ENCODE measurements at places on chromosomes 6 and 20. TPM values are rescaled to one million over a fixed set of nuclear protein-coding genes. Genes with fewer than 3 reads are reported as not detected.

Gene FOXA2
- 4.1 TPM for total RNA-seq

Gene ELOVL2
- 0.18 TPM for total RNA-seq

- DNase-seq, result no peak
Measured at GRCh38 chr6:33192671-33193602, 670 bp upstream of the COL11A2 start.

- DNase-seq, result no peak
Measured at GRCh38 chr6:162957062-162957461, 229.3 kb downstream of the PACRG start.

- DNase-seq, result no peak
Measured at GRCh38 chr20:953742-954141, 37.6 kb upstream of the ANGPT4 start.

GRCh38 chr20:38779247-38780097 lies 26.0 kb upstream of the PPP1R16B start:
- no peak for DNase-seq

All from Peyer's patch (tissue), 4 donors.